ENCODE measurements at places on chromosomes 6 and 20.
A peak's percentile ranks its signal among the peaks of the same experiment; 100 is the strongest.

GRCh38 chr6:34510299-34510698, 44.4 kb downstream of the PACSIN1 start:
- no peak for DNase-seq

DNA sequence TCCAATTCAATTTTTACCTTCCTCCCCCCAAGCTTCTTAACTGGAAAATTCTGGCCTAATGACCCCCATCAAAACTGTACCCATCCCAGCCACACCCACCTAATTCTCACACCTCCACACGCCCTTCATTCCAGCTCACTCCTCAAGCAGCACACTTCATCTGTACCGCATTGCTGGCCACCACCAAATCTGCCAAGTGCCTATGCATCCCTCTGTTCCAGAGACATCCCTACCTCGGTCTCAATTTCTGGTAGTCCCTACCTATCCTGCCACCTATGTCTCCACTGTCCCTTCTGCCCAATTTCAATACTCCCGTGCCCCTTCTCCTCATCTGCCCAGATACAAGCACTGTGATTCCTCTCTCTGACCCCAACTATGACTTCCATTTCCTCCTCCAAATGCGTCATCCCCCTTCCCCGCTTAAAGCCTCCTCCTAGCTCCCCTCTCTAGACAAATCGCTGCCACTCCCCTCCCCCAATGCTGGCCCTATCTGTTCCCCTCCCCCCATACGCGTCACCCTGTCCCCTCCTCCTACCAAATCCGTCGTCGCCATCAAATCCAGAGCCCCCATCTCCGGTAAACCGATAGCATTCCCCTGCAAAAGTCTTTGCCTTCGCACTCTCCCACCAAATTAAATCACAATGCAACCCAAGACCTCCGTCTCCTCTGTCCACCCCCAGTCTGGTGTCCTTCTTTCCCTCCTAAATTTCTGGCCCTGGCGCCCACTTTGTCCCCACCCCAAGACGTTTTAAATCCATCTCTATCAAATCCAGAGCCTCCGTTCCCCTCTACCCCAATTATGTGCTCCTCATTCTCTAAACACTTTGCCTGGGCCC, 1.2 kb downstream of the MTCH1 start:
- peak; percentile 63 for DNase-seq

DNA sequence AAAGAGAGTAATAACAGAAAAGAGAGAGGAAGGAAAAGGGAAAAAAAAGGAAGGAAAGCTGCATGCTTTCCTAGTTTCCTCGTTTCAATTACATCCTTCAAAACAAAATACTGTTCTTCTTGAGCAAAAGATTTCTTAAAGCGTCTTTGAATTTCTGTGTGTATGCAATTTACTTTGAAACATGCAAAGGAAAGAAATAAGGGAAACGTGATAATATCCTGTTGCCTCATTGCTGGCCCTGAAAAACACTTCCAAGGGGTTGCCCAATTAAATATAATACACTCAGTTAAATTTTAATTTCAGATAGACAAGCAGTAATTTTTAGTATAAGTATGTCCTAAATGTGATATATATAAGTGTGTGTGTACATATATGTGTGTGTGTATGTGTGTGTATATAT, 51.2 kb upstream of the TPD52L1 start:
- DNase-seq: no peak

- DNase-seq: no peak
These were observed 323.2 kb downstream of the ADGRB3 start for GRCh38 chr6:68958327-68958726.

DNA sequence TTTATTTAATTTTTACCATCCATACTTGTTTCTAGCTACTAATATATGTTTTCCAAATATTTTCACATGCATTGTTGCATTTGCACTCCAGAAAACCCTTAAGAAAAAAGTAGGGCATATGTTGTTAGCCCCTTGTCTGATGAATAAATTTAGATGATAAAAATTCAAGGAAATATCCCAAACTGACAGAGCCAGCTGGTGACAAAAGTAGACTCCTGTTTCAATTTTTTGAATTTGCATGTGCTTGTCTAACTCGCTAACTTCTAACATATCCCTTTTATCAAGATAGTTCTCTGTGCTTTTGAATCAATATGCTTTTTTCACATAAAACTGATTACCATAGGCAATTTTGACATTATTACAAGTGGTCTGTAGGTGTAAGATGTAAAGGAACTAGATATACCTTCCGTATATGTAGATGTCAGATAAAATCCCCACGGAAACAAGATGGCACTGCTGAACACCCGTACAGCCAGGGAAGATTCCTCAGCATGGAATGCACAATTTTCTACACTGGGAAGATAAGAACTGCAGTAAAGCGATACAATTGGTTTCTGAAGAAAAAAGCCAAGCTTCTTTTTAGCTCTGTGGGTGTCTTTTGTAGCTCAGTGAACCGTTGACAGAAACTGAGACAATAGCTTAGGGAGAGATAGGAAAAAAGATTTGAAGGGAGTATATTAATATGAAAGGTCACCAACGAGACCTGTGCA, 437.6 kb upstream of the RNF217 start:
- no peak for DNase-seq

GRCh38 chr6:79841577-79842375, 105.6 kb downstream of the ELOVL4 start:
- no peak for DNase-seq

DNA sequence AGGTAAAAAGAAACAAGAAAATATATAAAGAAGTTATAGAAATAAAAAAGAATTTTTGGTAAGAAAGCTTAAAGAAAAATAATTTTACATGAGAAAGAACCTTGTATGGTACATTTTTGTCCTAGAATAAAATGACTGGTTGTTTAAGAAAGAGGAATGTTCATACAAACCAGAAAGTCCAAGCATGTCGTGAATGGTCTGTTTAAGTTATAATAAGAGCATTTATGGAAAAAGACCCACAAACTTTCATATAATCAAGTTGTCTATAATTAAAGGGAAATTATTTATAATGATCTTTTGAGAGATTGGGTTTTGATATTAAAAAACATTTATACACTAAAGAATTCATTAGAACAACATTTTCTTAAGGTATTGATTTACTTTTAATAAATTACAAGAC, 27.8 kb upstream of the FAM110A start:
- no peak for DNase-seq

DNA sequence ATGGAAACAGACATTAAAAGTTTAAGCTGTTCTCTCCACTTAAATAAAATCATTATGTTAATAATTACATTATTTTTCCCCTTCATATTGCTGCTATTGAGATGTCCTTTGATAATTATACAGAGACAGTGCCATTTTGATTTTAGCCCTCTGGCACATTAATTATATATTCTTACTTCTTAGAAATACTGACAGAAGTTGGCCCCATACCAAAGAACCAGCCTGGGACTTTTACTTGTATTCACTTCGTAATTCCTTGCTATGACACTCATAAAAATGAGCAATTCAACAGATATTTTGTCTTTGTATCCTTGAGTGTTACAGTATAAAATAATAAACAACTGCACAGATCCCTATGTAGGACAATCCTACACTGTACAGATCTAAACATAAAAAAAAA, 743.7 kb downstream of the TBC1D32 start:
- DNase-seq: no peak

DNA sequence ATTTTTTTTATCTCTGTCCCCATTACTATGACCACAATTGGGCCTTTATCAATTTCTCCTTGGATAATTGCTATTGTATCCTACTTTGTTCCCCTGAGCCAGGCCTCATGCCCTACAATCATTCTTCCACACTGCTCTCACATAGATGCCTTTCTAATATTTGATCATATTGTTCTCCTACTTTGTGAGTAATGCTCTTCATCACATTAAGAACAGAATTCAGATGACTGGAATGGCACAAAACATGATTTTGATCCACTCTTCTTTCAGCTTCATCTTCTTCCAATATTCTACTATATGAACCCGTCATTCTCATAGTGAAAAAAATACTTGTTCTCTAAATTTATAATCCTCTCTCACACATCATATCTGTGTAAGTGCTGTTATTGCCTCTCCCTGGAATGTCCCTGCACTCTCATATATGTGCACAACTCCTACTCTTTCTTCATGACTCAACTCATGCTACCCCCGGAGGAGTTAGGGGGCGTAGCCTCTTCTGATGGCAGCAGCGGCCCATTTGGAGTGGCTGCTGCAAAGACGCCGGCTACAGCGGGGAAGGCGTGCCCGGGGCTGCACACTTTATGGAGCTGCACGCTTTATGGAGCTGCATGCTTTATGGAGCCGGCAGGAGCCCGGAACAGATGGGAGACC, 25.3 kb upstream of the HACE1 start:
- no peak for DNase-seq

DNA sequence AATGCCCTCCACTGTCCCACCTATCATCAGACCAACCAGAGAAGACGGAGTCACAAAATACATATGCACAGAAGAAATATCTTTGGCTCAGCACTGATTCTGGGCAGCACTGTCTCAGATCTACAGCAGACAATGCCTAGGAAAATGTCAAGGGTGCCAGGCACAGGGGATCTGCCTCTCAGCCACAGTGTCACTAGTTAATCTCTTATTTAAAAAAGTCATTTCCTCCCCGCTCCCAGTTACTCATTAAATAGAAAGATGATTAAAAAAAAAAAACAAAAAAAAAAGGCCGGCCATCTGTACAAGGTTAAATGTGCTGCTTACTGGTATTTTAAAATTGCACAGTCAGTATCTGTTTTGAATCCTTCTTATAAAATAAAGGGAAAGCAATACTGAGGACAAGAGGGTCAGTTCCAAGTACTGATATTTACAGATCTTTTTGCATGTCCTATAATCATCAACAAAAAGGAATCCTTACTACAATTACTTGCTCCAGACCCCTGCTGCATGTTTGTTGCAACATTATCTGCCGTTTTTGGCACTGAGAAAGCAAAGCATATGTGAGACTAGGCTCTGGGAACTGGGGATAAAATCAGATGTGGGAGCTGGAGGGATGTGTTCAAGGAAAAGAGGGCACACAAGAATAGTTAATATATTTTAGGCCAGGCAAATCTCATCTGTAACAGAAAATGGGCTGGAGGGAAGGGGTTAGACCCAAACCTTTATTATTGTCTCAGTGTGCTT, 299.3 kb downstream of the KIF16B start:
- DNase-seq: no peak

GRCh38 chr6:37060195-37060559, 54.7 kb downstream of the FGD2 start:
- DNase-seq: no peak

- DNase-seq: no peak
These were observed 156.3 kb downstream of the SOBP start for GRCh38 chr6:107646176-107646575.

DNA sequence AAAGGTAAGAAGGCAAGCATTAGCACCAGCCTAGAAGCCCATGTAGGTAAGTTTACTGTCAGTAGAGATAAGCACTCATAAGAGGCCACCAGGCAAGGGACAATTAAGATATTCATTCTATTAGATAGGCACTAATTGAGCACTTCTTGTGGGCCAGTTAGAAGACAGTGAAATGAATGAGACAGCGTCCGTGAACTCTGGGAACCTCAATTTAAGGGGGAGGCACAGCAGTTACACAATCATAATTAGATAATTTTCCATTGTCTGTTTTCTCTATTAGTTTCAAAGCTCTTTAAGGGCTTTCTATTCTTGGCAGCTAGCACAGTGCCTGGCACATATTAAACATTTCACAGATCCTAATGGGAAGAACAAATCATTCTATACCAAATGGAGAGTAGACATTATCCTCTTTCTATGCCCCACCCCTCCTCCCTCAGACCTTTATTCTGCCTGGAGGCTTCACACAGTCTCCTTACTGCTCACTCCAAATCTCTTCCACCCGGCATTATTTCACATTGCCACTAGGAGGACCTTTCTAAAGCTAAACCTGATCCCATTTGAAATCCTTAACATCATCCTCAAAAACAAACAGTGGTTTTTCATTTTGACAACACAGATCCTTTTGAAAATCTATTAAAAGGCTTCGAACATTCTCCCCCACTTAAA, 529.6 kb downstream of the ADGRB3 start:
- no peak for DNase-seq

All from activated naive CD4-positive, alpha-beta T cell treated with anti-CD3 and anti-CD28 coated beads, Interleukin-2, amount 50 U/mL, for 72 hours (primary cell).